Inflammatory macrophage treated with lipopolysaccharide for 4 hours (primary cell): ENCODE measurements at places on chromosomes 2 and 18.
A peak's percentile ranks its signal among the peaks of the same experiment; 100 is the strongest.

DNA sequence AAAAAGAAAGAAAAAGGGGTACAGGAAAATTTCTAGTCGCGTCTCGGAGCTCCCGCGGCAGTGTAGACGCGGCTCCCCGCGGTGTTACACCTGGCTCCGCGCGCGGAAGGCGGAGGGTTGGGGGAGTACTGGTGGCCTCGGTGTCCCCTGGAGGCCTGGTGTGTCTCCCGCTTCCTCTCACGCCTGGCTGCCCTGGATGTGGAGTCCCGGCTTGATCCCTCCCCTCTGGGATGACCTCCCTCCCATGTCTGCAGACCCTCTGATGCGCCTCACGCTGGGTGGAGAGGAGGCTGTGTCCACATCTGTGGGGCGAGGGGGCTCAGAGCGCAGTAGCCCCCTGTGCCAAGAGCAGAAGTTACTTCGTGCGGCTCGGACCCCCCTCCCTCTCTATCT is 1.2 kb downstream of the KIF5C start:
- no peak for DNase-seq

GRCh38 chr2:95389245-95390119 is 13.0 kb upstream of the FAHD2A start:
- peak; percentile 42 for DNase-seq

- DNase-seq, result no peak
Measured at GRCh38 chr18:59810735-59811520, 88.9 kb upstream of the PMAIP1 start.

DNA sequence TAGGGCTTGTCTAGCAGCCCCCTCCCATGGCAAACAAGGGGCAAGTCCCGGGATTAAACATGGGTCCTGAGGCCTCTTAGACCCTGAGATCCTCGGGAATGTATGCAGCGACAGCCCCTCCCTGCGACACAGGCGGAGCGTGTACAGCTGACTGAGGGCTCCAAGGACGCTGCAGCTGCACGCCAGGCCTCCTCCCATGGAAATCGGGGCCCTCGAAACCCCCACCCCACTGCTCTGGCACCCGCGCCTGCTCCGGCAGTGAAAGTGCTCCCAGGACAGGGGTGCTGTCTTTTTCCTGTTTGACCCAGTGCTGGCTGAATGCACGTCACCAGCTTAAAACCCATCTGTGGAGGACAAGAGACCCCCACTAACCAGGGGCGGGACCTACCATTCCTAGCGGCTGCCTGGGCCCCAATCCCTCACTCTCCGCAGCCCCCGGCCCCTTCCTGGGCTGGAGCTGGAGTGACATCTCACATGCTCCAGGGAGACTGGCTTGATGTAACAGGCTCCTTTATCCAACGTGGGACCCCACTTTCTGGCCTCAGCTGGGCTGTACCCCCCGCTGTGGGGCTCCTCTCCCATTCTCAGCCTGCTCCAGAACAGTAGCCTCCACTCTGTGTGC is 247.7 kb downstream of the TWIST2 start:
- DNase-seq, result no peak

GRCh38 chr2:150355440-150355839 is 132.0 kb downstream of the RND3 start:
- DNase-seq, result no peak

DNA sequence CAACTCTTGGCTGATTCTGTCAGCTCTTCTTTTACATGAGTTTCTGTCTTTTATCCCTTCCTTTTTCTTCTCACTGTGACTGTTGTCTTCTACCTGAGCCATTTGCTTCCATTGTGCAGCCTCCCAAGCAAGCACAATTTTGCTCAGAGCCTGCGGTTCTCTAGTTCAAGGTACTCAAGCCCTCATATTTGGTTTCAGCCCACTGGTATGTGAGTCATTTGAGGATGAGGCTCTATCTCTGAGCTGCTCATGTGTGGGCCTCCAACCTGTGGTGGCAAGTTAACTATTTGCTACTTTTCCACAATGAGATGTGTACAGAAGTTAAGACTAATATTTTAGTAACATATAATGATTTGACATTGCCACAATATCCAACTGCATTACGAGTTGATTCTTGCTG is 183.0 kb downstream of the PHLPP1 start:
- no peak for DNase-seq
